ENCODE measurements at places on chromosomes 4 and X.
A peak's percentile ranks its signal among the peaks of the same experiment; 100 is the strongest.

DNA sequence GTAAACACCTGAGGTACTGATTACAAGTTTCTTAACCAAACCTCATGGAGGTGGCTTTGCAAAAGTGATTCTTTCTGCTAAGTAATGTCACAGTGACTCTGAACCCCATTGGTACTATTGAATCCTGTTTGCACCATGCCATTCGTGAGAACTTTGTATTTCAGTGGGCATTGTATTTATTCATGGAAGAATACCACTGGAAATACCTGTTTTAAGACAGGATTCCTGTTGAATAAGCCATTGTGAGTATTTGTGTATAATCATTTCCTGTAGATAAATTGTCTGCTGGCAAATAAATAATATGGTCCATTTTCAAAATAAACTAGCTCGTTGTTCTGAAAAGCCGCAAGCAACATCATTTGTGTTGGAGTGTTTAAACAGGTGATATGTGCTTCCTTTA lies 136.4 kb upstream of the GUCY1A1 start:
- no peak for DNase-seq

- DNase-seq: no peak
Measured at GRCh38 chrX:63585936-63586335, 199.1 kb downstream of the ARHGEF9 start.

DNA sequence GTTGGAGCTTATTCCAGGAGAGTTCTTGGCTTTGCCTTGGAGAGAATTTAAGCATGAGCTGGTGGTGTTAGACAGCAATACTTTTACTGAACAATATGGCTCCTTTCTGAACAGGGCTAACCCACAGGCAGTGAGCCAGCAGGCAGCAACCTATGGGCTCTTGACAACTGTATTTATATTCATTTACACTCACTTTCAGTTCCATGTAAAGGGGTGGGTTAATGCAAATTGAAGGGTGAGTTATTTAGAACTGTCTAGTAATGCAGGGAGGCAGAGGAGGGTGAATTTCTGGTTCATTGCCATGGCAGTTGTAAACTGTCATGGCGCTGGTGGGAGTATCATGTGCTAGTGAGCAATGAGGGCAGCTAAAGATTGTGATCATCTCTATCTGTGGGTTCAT lies 15.7 kb downstream of the FOXR2 start:
- DNase-seq: no peak

GRCh38 chrX:25020905-25021449 lies 5.2 kb upstream of the ARX start:
- peak; percentile 21 for DNase-seq

DNA sequence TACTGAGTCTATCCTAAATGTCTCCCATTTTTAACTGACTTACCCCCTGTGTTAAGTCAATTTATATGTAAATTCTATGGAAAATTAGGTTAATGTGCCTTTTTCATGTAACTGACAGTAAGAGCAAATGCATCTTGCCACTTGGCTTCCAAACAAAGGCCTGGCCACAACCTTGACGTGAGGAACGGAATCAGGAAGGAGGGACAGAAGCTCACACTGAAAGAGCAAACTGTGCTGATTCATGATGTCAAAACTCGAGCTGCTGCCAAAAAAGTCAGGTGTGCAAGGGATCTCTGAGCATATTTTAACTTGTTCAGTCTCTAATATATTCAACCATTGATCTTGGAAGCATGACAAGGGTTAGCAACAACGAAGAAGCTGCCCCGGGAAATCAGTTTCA lies 35.8 kb downstream of the GPM6A start:
- no peak for DNase-seq

DNA sequence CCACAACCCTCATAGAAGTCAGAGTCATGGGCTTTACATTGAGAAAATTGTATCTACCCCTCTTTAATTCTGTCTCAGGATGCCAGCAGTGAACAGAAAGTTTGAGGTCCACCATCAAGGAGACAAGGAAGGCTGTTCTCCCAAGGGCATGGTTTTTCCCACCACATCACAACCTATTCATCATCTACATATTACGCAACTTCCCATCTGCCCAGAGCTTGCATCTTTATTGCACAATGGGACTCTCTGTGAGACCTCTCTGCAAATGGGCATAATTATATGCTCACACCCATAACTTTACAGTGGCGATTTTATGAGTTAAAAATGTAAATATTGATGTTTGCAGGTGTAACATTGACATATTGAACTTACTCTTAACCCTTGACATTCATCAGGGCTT lies 38.9 kb downstream of the PAGE2 start:
- no peak for DNase-seq

GRCh38 chr4:96093057-96093456 lies 253.2 kb downstream of the PDHA2 start:
- no peak for DNase-seq

DNA sequence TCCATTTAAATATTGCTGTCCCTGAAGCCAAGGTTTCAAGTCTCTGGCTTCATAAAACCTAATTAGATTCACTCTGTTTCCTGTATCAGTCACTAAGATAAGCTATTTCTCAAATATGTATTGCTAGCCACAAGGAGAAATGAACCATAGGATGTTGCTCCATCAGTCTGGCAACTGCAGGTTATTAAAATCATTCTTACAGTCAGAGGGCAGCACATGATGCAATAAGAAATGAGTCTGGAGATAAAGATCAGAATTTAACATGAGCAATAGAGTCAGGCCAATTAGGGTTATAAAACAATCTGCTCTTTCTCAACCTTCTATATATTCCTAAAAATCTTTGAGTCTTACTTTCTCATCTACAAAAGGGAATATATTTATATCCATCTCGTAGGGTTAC lies 7.2 kb downstream of the PRKG2 start:
- no peak for DNase-seq

DNA sequence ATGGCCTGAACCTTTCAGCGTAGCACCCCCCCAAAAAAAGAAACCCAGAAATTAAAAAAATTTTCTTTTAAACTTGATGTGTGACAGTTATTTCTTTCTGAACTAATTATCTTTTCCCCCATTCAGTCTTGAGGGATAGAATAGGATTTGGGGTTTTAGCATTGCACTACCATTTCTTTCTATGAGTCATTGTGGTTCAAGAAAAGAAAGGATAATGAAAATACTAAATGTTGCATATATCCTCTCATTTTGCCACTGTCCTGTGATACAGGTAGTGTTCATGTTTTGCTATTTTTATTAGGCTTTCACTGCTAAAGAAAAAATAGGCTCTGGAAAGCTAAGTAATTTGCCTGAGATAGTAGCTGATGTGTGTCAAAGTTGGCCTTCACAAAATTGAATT lies 39.4 kb upstream of the DCK start:
- no peak for DNase-seq

- no peak for DNase-seq
Measured at GRCh38 chrX:114619874-114620273, 36.0 kb downstream of the HTR2C start.

DNA sequence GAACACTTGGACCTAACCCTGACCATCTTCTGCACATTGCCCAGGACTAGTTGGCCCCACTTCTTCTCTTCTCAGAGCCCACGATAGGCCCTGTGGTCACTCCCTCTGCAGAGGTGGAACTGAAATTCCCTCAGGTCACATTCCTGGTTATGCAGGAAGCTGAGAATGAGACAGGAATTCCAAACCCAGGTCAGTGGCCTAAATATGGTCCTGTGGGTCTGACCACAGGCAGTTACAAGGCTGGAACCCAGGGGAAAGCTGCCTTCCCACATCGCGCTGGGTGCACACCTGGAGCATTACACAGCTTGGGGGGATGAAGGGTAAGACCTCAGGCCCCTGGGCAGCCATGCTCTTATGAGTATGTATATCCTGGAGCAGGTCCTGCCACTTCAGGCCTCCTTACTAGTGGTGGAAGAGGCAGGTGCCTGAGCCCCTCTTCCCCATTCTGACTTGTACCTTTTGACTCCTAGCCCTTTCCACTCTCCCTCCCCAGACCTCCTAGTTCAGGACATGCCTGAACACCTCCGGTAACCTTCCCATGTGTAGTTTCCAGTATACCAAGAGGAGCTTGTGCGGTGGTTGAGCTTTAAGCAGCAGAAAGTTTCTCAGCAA lies 173.5 kb downstream of the ASMT start:
- DNase-seq: no peak

- DNase-seq: no peak
Measured at GRCh38 chr4:70712604-70713452, 8.9 kb upstream of the RUFY3 start.

DNA sequence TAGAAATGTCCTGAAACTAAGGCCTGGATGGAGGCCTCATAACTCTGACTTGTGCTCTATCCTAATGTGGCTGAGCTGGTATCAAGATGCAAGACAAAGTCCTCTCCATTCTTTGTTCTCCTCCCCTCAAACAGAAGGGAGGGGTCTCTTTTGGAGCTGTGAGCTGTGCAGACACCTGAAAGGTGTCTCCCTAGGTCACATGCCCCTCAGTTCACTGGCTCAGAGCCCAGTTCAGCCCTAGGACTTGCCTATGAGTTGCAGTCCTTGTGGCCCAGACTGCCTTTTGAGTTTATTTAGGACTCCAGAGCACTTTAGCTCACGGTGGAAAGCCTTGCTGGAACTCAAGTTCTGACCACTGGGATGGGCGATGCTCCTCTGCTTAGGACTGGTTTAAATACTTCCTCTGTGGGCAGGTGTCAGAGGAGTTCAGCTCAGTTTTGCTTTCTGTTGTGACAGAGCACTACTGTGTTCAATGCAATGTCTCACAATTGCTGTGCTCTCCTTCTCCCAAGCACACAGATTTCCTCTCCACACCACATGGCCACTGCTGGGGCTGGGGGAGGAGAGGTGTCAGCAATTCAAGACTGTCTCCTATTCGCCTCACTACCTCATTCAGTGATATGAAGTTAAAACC lies 84.8 kb upstream of the ZNF827 start:
- DNase-seq: no peak

DNA sequence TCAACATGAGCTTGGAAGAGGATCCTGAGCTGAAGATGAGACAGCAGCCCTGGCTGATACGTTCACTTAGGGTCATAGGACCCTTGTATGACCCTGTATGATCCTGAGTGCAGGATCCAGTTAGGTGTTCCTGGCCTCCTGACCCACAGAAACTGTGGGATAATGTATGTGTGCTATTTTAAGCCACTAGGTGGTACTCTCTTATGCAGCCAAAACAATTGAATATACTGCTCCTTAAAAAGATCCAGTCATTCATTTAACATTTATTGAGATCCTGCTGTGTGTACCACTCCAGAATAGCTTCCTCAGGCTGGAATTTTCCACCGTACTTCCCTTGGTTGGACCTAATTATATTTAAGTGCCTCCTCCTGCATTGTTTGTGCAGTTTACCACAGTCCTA lies 167.1 kb downstream of the AMELX start:
- no peak for DNase-seq

GRCh38 chr4:72505314-72505744 lies 63.7 kb downstream of the ADAMTS3 start:
- no peak for DNase-seq

GRCh38 chrX:124690495-124690894 lies 344.1 kb downstream of the SH2D1A start:
- no peak for DNase-seq

DNA sequence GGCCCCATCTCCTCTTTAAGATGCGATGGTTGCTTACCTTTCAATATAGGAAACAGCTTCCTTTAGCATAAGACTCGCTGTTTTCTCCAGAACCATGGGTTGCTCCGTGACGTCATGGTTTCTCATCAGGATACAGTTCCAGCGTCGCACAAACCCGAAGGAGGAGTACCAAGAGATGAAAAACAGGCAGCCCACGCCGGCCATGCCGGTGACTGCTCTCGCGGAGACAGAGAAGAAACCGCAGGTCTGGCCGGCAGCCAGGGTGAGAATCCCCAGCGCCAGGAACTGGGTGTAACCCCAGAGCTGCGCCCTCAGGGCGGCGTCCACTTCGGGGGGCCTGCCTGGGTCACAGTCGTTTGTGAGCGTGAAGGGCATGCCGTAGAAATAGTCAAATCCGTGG lies 11.4 kb downstream of the ARSD start:
- DNase-seq: no peak

GRCh38 chr4:6161921-6162464 lies 38.4 kb downstream of the JAKMIP1 start:
- DNase-seq: no peak

DNA sequence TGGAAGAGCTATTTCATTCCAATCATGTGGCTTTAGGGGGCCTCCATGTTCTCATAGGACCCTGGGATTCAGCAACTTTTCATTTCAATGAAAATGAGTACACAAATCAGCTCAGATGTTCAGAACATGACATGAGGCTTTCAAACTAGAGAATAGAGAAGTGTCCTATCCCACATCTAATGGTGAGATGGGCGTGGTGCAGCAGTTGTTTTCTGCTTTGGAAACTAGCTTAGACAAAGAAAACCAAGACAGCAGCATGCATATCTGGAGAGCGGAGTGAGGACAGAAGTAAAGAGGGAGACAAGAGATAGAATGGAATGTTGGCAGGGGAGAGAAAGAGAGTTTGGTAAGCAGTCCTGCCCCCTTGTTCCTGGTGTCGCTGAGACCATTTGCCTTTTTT lies 1009.1 kb upstream of the IGFBP7 start:
- no peak for DNase-seq

GRCh38 chr4:27020603-27021002 lies 160.0 kb downstream of the STIM2 start:
- no peak for DNase-seq

- DNase-seq: no peak
Measured at GRCh38 chr4:53478671-53479456, 101.4 kb downstream of the FIP1L1 start.

DNA sequence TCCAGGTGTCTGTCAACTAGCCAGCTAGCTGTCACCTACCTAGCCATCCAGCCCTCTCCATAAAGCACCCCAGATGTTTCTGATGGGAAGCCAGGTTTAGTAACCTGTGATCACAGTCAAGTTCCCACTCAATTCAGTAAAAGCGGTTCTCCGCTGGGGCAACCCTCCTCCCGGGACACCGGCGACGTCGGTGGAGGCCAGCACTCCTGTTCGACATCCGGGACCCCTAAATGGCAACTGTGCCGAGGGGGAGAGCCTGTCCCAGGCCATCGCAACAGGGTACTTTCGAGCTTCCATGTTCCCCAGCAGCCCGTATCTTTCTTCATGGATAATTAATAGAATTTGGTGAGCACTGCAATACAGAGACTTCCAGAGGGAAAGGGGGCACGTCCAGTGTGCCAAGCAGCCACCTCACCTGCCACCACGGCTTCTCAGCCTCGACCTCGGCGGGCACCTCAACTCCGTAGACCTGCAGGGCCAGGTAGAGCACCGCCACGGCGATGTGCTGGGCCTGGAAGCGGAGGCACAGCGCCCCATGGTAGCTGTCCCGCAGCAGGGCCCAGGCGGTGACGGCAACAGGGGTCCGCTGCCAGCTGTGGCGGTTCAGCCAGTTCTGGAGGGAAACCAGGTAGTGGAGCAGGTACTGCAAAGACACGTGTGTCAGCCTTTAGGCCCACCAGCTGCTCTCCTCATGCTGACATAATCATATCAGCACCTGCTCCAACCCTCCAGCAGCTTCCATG lies 6.7 kb downstream of the CCNQ start:
- no peak for DNase-seq

DNA sequence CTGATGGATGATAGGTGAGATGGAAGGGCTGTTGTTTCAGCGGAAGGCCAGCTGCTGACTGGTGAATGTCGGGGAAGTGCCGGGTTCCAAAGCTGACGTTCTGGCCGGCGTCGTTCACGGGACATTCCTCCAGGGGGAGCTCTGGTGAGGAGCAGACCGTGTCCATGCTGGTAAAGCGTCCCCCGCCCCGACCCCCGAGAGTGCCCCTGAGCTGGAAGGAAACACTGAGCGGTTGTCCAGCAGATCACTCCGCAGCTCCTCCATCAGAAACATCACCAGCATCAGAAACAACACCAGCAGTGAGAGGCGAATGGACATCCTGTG lies 18.6 kb upstream of the ADRA2C start:
- DNase-seq: no peak

GRCh38 chr4:168917138-168917779 lies 92.8 kb downstream of the CBR4 start:
- DNase-seq: no peak
